ENCODE measurements at places on chromosomes 4 and X. TPM values are rescaled to one million over a fixed set of nuclear protein-coding genes. Genes with fewer than 3 reads are reported as not detected.

GRCh38 chrX:150572206-150572605 is 3.8 kb downstream of the MTM1 start:
- no peak for DNase-seq

GRCh38 chrX:129908636-129909035 is 2.7 kb downstream of the UTP14A start:
- no peak for DNase-seq

- no peak for DNase-seq
Observed at GRCh38 chr4:3410401-3411135, 31.2 kb upstream of the HGFAC start.

- no peak for DNase-seq
Observed at GRCh38 chr4:52852711-52853110, 9.4 kb upstream of the RASL11B start.

- DNase-seq = no peak
Observed at GRCh38 chr4:157447195-157447594, 226.7 kb downstream of the GRIA2 start.

- DNase-seq = peak; percentile 79
Observed at GRCh38 chrX:72207366-72207765, 25.8 kb downstream of the PIN4 start.

DNA sequence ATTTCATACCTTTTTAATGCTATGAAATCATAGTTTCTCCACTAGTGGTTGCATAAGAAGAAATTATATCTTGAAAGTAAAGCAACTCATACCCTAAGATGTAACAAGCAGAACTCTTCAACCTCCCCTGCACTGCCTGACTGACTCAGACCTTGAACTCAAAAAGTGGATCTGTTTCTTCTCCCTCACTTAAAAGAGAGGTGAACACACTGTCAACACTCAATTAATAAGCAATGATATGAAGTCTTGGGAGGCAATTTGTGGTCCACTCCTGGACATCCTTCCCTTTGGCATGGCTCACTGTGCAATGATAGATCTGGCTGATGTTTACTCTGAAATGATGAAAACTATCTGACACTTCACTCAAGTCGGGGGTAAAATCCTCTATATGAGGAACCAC is 282.0 kb upstream of the DKK2 start:
- no peak for DNase-seq

GRCh38 chrX:117973110-117973807 is 143.4 kb downstream of the KLHL13 start:
- no peak for DNase-seq

DNA sequence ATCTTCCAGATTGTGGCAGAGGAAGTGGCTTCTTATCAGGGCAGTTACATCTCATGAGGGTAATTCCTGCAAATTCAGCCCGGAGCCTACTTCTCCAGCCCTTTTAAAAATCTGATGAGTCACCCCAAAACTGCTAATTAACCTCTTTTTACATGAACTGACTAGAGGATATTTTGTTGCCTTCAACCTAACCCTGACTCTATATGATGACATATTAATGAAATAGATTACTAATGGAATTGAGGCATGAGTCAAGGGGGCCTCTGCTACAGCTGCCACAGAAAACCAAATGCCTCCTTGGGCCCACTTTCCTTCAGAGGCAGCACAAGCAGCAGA is 72.5 kb downstream of the QRFPR start:
- no peak for DNase-seq

GRCh38 chrX:22032506-22032905 is 381 bp downstream of the PHEX start:
- peak; percentile 30 for DNase-seq

DNA sequence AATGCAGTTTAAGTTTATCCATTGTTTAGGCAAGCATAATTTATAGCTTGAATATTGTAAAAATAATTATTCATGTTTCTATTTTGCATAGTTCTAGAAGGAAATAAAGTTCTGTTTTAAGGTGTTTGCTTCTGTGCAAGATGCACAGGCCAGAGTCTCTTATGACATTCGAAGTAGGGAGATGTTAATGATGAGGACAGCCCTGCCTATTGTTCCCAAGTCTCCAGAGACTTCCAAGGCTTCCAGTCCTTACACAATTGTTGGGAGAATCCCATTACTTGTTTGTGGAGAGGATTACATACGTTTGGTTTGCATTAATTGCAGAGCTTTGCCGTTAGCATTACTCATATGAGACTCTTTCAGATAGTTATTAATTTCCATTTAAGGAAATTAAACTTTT is 96.2 kb upstream of the ANK2 start:
- DNase-seq = no peak

GRCh38 chr4:187714957-187715356 is 280.6 kb upstream of the ZFP42 start:
- no peak for DNase-seq

GRCh38 chr4:142378179-142378578 is 467.9 kb downstream of the INPP4B start:
- DNase-seq = no peak

DNA sequence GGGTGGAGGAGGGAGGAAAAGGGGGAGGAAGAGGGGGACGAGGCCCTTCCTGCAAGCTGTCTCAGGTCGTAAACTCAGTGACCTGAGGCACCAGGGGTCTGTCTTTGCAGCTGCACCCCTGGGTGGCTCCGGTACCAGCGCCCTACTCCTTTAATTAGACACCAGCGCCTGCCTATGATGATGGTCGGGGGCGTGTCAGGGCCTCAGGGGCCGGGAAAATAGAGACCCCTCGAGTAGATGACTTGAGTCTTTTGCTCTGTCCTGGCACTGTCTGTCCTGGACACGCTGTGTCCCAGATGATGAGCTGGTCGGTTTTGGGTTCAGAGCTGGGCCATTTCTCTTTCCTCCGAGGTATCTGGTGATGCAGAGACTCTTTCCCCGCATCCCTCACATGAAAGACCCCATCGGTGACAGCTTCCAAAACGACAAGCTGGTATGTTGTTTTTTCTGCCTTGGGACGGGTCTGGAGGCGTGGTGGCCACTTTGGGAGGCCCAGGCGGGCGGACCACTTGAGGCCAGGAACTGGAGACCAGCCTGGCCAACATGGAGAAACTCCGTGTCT is 11.2 kb downstream of the SLC25A6 start:
- no peak for DNase-seq

DNA sequence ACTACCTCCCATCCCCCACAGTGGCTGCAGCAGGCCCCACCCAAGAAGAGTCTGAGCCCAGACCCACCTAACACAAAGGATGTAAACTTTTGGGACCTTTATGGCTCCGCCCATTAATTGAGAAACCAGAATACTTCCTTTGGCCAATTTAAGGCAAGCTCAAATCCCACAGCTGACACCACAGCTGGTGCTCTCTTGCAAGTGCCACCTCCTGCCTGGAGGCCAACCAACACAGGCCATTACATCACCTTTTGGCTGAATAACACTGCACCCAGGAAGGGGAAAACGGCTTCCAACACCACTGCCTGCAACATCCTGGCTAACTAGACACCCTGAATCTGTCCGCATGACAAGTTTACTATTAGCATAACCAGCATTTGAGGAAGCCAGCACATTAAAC is 248.8 kb downstream of the PRDM5 start:
- DNase-seq = no peak

DNA sequence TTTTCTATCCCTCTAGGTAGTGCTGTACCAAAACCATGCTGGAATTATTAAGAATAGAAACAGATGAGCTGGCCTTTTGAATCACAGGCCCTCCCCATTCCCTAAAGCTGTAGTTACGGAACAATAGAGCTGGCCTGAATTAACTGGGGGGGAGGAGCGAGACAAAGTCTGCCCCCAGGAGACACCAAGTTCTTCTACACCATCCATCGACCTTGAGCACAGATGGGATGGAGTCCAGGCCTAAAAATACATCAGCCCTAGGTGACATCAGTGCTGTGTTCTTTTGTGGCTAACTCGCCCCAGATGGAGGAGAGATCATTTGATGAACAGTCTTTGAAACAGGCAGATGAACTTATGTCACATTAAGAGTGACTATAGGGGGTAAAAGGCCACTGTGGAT is 49.6 kb downstream of the LHFPL1 start:
- DNase-seq = peak; percentile 53

- no peak for DNase-seq
Observed at GRCh38 chr4:15501941-15502340, 32.3 kb downstream of the CC2D2A start.

DNA sequence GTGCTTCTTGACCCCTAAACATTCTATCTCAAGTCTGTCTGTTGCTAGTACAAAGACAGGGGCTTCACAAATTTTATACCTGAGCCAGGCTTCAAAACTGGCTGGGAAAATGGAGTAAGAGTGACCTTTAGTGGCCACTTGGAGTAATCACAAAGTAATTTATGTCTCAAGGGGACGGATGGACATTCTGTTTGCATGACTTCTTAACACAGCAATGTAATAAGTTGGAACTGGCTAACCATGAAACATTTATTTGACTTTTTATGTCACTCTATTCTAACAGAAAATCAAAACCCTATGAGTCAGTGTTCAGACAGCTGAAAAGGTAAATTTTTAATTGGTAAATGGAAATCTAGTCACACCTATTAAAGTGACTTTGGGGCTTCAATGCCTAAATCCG is 600.6 kb downstream of the ANKRD50 start:
- peak; percentile 96 for DNase-seq

DNA sequence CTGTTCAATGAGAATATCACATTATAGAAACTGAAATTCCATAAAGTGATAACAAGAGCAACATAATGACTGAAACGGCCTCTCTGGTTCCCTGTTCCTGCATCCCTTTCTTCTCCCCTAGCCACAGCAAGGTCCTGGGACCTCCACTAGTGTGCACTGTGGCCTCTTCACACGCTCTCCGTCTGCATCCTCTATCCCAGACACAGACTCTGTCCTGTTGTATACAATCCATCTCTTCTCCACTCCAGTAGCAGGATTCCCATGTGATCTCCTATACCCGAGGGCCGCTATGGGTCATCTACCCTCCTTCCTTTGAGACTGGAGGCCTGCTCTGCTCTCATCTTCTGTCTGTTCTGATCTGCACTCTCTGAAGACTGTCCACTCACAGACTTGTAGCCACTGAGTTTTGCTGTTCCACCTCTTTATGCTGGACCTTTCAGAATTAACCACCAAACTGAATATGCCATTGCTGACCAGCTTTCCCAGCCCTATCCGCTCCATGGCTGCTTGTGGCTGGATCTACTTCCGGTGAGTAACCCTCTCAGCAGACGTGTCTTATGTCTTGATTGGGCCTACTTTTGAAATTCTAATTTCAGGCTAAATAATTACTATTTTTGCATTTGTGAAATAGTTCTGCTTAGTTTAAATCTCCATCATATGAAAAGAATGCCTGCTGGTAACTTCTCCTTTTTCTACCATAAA is 105.1 kb upstream of the NAP1L5 start:
- no peak for DNase-seq

GRCh38 chrX:45774961-45775360 is 574.3 kb upstream of the DIPK2B start:
- peak; percentile 51 for DNase-seq

DNA sequence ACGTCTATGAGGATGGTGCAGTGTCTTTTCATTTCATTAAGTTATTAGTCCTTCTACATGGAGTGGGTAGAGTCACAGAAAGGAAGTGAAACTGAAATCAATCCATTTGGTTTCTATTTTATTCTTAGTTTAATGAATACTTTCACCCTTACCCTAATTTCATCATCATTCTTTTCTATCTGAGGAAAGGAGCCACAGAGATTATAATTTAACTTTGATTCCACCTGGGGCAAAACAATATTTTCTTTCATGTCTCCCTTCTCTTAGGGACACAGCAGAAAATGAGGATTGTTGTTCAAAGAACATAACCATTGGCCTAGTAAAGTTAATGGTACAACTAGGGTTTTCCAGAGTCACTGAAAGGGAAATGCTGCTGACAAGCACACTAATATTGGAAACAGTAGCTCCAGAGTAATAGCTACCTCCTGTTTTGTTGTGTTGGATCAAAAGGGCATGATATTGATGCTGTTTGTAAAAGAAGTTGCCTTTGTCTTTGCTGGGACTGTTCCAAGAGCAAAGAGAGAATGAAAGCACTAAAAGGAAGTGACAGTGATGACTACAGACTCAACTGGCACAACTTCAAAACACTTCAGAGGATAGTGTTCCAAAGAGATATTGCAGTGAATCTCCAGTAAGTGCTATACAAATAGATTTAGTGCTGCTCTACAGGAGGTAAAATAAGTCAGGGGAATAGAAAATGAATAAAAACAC is 247.1 kb upstream of the PITX2 start:
- no peak for DNase-seq

DNA sequence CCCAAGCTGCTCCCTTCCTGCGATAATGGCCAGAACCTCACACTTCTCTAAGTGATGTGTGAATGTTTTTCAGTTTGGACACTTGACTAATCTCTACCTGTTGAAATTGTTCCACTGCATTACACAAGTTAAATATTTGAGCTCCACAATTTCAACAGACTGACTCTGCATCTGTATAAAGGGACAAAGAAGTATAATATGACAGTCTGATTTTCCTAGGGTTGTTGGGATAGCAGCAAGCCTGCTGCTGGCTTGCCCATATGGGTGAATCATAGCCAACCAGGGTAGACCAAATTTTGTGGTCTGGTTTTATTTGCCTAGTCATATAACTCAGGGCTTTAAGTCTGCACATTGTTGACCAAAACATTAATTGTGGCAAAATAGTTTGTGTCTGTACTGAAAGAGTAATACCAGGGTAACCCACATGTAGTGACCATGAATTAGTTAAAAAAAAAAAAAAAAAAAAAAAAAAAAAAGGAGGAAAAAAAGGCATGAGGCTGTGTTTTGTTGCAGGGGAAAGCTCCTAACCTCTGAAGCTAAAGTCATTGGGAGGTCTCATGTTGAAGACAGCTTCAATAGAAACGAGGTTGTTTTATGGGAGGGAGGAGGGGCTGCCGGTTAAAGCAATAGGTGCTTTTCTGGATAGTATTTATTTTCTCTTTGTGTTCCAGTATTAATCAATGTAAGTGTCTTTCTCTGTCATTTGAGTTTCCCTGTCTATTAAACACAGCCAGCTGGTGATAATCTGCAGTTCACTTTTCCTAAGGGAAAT is 534.2 kb downstream of the RAB28 start:
- no peak for DNase-seq

DNA sequence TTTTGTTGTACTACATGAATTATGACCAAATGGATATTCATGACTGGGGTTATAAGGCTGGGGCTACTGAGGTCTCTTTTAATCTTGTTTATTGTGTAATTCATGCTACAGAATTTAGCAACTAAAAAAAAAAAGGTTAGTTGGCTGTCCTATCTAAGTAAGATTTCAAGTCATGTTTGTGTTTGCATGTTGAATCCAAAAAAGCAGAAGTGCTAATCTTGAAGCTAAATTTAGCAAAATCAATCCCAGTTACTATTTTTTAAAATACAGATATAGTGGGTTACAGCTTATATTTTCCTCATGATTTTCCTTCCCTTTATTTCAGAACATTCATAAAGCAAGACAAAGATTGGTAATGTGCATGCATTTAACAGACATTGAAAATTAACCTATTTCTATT is 19.4 kb downstream of the MTMR1 start:
- no peak for DNase-seq

The ARHGEF38 gene
- 0.27 TPM for polyA plus RNA-seq

The TRIM61 gene
- polyA plus RNA-seq = 4.6 TPM

The XK gene
- polyA plus RNA-seq = 5.1 TPM

The SLC26A1 gene
- 3.2 TPM for polyA plus RNA-seq

The CTAG2 gene
- not detected for polyA plus RNA-seq

The IL2RG gene
- 4.3 TPM for polyA plus RNA-seq

The SYTL4 gene
- 7.9 TPM for polyA plus RNA-seq

The DUSP21 gene
- polyA plus RNA-seq = not detected

The UGT2B15 gene
- polyA plus RNA-seq = not detected

The FRMPD3 gene
- polyA plus RNA-seq = 0.15 TPM

The PRRG3 gene
- 27.9 TPM for polyA plus RNA-seq

The SUPT20HL2 gene
- polyA plus RNA-seq = not detected

The STPG2 gene
- polyA plus RNA-seq = 0.12 TPM

The KIAA1210 gene
- polyA plus RNA-seq = 0.30 TPM

All from muscle of leg (tissue), 16 donors.